ENCODE measurements at places on chromosomes 2 and 18. TPM values are rescaled to one million over a fixed set of nuclear protein-coding genes. Genes with fewer than 3 reads are reported as not detected.

DNA sequence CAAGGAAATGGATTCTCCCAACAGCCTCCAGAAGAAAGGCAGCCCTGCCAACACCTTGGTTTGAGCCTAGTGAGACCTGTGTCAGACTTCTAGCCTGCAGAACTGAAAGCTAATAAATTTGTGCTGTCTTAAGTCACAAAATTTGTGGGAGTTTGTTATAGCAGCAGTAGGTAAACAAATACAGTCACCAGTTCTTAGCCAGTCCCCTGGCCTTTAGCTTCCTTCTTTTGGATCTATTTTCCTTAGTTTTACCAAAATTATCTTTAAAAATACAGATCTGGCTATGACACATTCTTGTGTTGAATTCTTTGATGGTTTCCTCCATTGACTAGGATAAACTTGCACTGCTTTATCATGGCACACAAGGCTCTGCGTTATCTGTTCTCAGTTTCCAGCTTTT is 697.9 kb upstream of the FANCL start:
- no peaks in the 10 kb centered on the region for H3K4me1 ChIP-seq
- H3K4me3 ChIP-seq = no peak overlapping the region
- H3K36me3 ChIP-seq = no peaks in the 10 kb centered on the region
- no peaks in the 10 kb centered on the region for H3K27me3 ChIP-seq
- no peak for DNase-seq

Gene EFR3B
- total RNA-seq = 1.1 TPM

- DNase-seq = no peak
- peaks cover 6% of the 10 kb centered on the region for H3K36me3 ChIP-seq
- H3K27me3 ChIP-seq = no peaks in the 10 kb centered on the region
- no peak overlapping the region for H3K4me3 ChIP-seq
- H3K27ac ChIP-seq = no peak overlapping the region
Observed at GRCh38 chr2:44566059-44566458, 204.3 kb downstream of the CAMKMT start.

GRCh38 chr18:6543330-6543908 is 128.7 kb upstream of the L3MBTL4 start:
- no peak overlapping the region for H3K27ac ChIP-seq
- no peaks in the 10 kb centered on the region for H3K4me1 ChIP-seq
- no peak for DNase-seq
- no peak overlapping the region for H3K4me3 ChIP-seq
- peaks cover 5% of the 10 kb centered on the region for H3K27me3 ChIP-seq
- no peaks in the 10 kb centered on the region for H3K36me3 ChIP-seq

GRCh38 chr2:95262896-95263542 is 11.2 kb upstream of the PROM2 start:
- no peaks in the 10 kb centered on the region for H3K36me3 ChIP-seq
- H3K4me1 ChIP-seq = no peaks in the 10 kb centered on the region
- H3K27ac ChIP-seq = no peak overlapping the region
- peaks cover 9% of the 10 kb centered on the region for H3K27me3 ChIP-seq
- DNase-seq = no peak

Gene CDH2
- not detected for total RNA-seq

Gene UGT1A5
- not detected for total RNA-seq

- DNase-seq = no peak
- H3K27me3 ChIP-seq = no peaks in the 10 kb centered on the region
- no peak overlapping the region for H3K4me3 ChIP-seq
- H3K4me1 ChIP-seq = no peaks in the 10 kb centered on the region
- no peak overlapping the region for H3K27ac ChIP-seq
- H3K36me3 ChIP-seq = no peaks in the 10 kb centered on the region
Observed at GRCh38 chr2:9300214-9300613, 93.6 kb downstream of the ASAP2 start.

Gene TMEM247
- total RNA-seq = not detected

Gene PSD4
- total RNA-seq = 232 TPM

GRCh38 chr2:492178-492577 is 185.0 kb downstream of the TMEM18 start:
- no peak for DNase-seq
- no peak overlapping the region for H3K27ac ChIP-seq
- H3K4me1 ChIP-seq = no peaks in the 10 kb centered on the region
- H3K36me3 ChIP-seq = no peaks in the 10 kb centered on the region

Gene LRRTM1
- total RNA-seq = not detected

GRCh38 chr2:187915810-187916209 is 361.6 kb upstream of the TFPI start:
- H3K27ac ChIP-seq = no peak overlapping the region

DNA sequence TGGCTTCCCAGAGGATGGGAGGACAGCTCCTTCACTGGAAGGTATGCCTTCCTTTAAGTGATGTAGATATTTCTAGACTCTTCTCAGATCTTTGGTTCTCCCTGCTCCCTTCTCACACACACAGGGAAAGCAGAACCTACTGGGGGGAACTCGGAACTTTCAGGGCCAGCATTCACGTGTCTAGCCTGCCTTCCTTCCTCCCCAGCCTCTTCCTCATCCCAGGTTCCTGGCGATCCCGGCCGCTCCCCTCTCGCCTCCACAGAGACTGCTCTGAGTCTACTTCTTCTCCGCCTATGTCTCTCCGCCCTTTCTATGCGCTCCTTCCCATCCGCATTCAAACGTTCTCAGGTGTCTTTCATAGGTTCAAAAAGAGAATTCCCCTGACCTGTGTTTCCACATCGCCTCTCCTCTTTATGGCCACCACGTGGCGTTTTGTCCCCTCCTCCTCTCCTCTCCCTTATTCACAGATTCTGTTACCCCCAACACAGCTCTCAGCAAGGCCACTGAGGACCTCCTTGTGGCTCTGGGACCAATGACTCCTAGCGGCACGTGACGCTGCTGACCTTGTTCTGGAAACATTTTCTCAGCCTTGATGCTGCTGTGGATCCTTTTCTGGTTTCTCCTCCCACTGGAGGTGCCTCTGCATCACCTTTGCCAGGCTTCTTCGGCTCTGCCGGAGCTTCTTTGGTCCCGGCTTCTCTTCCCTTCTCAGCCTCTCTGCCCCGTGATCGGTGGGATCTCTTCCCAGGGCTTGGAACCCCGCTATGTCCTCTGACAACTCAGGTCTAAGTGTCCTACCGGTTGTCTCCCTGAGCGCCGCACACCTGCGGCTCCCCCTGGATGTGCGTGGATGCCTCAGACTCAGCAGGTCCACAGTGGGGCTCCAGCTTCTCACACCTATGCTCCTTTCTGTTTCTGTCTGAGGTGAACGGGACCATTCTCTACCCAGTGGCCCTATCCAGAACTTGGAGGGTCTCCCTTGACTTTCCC is 77.5 kb downstream of the VAPA start:
- H3K4me3 ChIP-seq = no peak overlapping the region
- H3K4me1 ChIP-seq = no peaks in the 10 kb centered on the region
- H3K36me3 ChIP-seq = no peaks in the 10 kb centered on the region

GRCh38 chr2:192373221-192373620 is 178.5 kb upstream of the TMEFF2 start:
- H3K4me3 ChIP-seq = no peak overlapping the region
- H3K27ac ChIP-seq = no peak overlapping the region
- no peaks in the 10 kb centered on the region for H3K27me3 ChIP-seq
- no peaks in the 10 kb centered on the region for H3K36me3 ChIP-seq

DNA sequence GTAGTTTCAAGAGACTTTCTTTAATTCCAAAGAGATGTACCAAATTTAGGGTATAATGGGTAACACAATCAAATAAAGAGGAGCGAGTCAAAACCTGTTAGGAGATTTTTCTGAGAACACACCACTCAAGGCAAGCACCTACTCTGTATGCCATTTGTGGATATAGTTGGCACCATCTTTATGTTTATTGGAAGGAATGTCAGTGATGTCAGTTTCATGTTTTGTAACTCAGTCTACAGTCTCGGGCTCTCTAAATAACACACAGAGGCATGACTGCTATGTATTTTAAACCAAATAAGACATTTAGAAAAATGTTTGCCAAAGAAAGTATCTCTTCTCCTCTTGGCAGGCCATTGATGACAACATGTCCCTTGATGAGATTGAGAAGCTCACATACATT is 59.7 kb downstream of the CPS1 start:
- no peak for DNase-seq
- H3K27me3 ChIP-seq = no peaks in the 10 kb centered on the region
- no peaks in the 10 kb centered on the region for H3K4me1 ChIP-seq
- H3K4me3 ChIP-seq = no peak overlapping the region

GRCh38 chr2:30662268-30663131 is 144.7 kb downstream of the CAPN13 start:
- H3K27ac ChIP-seq = no peak overlapping the region
- no peak for DNase-seq
- no peaks in the 10 kb centered on the region for H3K36me3 ChIP-seq
- no peaks in the 10 kb centered on the region for H3K27me3 ChIP-seq

- no peaks in the 10 kb centered on the region for H3K27me3 ChIP-seq
- DNase-seq = no peak
- no peak overlapping the region for H3K27ac ChIP-seq
- H3K36me3 ChIP-seq = peaks cover 75% of the 10 kb centered on the region
- no peak overlapping the region for H3K4me3 ChIP-seq
- peaks cover 33% of the 10 kb centered on the region for H3K4me1 ChIP-seq
Observed at GRCh38 chr2:113190871-113191270, 17.1 kb downstream of the PSD4 start.

Gene IL1R1
- total RNA-seq = 21.8 TPM
